ENCODE measurements at places on chromosomes 1 and 21.
A peak's percentile ranks its signal among the peaks of the same experiment; 100 is the strongest.

DNA sequence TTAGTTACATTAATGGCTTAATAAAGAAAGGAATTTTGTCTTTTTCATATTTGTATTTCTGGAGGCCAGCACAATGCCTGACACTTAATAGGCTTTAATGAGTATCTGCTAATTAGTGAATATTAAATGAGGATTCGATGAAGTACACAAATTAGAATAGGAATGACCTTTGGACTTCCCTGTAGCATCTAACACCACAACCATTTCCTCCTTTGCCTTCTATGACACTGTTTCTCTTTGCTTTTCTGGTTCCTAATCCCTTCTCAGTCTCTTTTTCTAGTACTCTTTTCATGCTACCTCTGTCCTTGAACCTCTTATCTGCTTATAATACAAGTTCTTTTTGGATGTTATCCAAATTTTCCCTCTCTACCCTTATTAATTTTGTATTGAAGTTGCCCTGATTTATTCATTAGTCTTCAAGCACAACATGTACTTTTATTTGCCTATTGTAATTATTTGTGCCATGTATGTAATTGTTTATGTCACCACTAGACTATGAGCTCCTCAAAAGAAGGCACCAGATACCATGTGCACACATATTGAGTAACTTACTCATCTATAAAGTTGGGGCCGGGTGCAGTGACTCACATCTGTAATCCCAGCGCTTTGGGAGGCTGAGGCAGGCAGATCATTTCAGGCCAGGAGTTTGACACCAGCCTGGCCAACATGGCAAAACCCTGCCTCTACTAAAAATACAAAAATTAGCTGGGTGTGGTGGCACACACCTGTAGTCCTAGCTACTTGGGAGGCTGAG, 23.8 kb downstream of the RPS27 start:
- DNase-seq = no peak

DNA sequence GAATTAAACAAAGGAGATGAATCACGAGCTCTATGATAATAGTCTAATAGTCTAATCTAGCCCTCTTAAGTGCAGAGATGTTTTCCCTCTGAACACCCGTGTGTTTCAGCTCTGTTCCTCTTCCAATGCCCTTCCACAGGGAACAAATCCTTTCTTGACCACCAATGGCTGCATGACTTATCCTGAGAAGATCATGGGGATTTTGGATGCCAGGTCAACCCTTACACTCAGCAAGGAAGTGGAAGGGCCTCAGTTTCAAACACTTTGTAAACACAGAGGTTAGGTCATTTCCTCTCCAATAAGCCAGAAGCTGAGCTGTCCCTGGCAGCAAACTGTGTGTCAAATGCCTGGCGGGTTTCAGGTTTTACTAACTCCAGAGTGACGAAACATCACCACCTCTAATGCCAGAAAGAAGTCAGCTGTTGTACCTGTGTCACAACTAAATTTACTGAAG, 200.0 kb downstream of the GABPA start:
- DNase-seq = no peak

DNA sequence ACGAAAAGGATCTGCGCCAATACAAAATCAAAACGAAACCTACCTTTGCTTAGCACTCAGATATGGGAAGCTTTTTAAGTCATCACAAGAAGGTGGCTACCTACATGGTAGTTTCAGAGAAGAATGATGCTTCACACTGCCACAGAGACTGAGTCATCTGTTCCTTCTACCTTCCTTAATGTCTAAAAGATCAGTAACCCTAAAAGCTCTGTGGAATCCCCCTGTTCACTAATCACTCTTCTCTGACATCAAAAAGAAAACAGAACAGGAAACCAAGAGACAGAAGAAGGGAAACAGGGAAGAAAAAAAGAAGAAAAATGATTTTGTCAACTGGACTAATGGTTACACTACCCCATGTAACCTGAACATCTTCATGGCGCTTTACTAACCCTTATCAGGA, 177.2 kb downstream of the SMYD3 start:
- DNase-seq = no peak

GRCh38 chr21:14551741-14552140, 5.6 kb upstream of the SAMSN1 start:
- no peak for DNase-seq

- no peak for DNase-seq
These were observed 187.7 kb downstream of the FCRL5 start for GRCh38 chr1:157364612-157365011.

- DNase-seq = peak; percentile 21
These were observed 32.9 kb downstream of the GRHL3 start for GRCh38 chr1:24351918-24352627.

GRCh38 chr1:94936861-94937620, 10.1 kb upstream of the CNN3 start:
- no peak for DNase-seq

- no peak for DNase-seq
These were observed 6.9 kb upstream of the PRDM16 start for GRCh38 chr1:3061981-3062615.

DNA sequence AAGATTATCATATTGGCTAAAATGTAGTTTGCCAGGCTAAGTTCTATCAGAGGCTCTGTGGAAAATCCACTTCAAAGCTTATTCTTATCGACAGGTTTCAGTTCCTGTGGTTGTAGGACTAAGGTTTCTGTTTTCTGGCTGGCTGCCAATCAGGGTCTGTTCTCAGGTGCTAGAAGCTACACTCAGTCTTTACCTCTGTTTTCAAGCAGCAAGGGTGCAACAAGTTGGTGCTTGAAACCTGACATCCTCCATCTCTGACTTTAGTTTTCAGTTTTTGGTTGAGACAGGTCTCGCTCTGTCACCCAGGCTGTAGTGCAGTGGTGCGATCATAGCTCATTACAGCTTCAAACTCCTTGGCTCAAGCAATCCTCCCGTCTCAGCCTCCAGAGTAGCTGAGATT, 15.3 kb upstream of the TMCO2 start:
- no peak for DNase-seq

- DNase-seq = no peak
These were observed 1.9 kb upstream of the ZFYVE9 start for GRCh38 chr1:52139817-52140540.

GRCh38 chr21:46431448-46431847, 27.2 kb upstream of the DIP2A start:
- DNase-seq = no peak

GRCh38 chr1:220966041-220966440, 86.8 kb downstream of the HLX start:
- peak; percentile 69 for DNase-seq

- DNase-seq = no peak
These were observed 34.5 kb downstream of the CTNNBIP1 start for GRCh38 chr1:9875636-9876000.

GRCh38 chr1:113369699-113370098, 20.6 kb upstream of the MAGI3 start:
- no peak for DNase-seq

DNA sequence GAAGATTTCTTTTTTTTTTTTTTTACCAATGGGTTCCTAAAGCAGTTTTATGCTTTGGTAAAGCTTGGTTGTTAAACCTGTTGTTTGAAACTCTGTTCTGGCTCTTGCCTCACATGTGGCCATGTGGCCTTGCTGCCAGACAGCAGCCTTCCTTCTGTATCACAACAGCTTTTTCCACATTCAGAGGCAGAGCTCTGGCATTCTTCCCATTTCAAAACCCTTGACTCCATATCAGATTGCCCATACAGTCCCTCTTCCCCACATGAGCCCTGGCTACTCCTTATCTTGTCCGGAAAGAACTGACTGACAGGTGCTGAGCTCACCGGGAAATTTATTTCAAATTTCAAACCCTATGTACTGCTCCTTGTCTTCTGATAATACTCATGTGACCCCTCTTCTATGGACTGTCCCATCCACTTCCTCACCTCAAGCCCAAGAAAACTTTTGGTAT, 38.5 kb upstream of the LAX1 start:
- peak; percentile 58 for DNase-seq

DNA sequence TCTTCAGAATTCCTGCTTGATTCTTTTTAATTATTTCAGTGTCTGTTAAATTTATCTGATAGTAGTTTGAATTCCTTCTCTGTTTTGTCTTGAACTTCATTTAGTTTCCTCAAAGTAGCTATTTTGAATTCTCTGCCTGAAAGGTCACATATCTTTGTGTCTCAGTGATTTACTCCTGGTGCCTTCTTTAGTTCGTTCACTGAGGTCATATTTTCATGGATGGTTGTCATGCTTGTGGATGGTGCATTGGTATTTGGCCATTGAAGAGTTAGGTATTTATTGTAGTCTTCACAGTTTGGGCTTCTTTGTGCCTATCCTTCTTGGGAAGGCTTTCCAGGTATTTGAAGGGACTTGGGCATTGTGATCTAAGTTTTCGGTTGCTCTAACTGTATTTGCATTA, 267.9 kb downstream of the HHAT start:
- no peak for DNase-seq

- no peak for DNase-seq
These were observed 16.1 kb downstream of the SON start for GRCh38 chr21:33558777-33559421.

DNA sequence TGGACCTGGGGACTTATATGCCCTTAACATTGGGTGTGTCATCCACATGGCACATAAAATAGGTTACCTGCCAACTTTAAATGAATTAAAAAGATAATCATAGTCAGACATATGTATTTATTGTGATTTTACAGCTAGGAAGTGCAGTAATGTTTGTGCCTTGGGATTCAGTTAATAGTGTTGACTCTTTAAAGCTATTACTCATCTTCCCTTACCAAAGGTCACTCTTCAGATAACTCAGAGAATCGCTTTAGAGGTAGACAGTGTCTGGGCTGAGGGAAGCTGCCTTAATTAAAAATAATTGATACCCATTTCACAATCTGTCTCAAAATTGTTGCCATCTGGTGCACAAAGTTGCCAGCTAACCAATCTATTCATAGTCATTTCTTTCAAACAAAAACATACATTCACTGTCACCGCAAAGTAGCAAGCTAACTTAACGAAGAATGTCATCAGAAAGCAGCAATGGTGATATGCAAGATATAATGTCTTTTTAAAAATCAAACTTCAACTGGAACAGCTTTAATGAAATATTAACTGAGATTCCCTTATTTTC, 3.0 kb upstream of the KRTAP15-1 start:
- DNase-seq = no peak
